ENCODE measurements at places on chromosomes 3 and 15. TPM values are rescaled to one million over a fixed set of nuclear protein-coding genes. Genes with fewer than 3 reads are reported as not detected.

GRCh38 chr3:58584690-58585004 is 7.5 kb upstream of the FAM107A start:
- H3K36me3 ChIP-seq = no peaks in the 10 kb centered on the region
- H3K27ac ChIP-seq = peak overlapping the region; percentile 77
- no peak for DNase-seq

- peaks cover 46% of the 10 kb centered on the region for H3K36me3 ChIP-seq
- no peaks in the 10 kb centered on the region for H3K4me1 ChIP-seq
- DNase-seq = no peak
Observed at GRCh38 chr3:171164067-171164465, 137.5 kb upstream of the SLC2A2 start.

- no peak overlapping the region for H3K4me3 ChIP-seq
- peaks cover 6% of the 10 kb centered on the region for H3K4me1 ChIP-seq
- no peak overlapping the region for H3K27ac ChIP-seq
Observed at GRCh38 chr3:127831723-127832172, 9.4 kb upstream of the MGLL start.

- H3K36me3 ChIP-seq = no peaks in the 10 kb centered on the region
- no peak overlapping the region for H3K27ac ChIP-seq
- no peaks in the 10 kb centered on the region for H3K27me3 ChIP-seq
- no peak for DNase-seq
- no peaks in the 10 kb centered on the region for H3K4me1 ChIP-seq
Observed at GRCh38 chr3:170914690-170915089, 6.3 kb upstream of the EIF5A2 start.

GRCh38 chr3:37770938-37771918 is 90.5 kb upstream of the CTDSPL start:
- H3K36me3 ChIP-seq = no peaks in the 10 kb centered on the region
- DNase-seq = peak; percentile 64
- H3K4me1 ChIP-seq = peaks cover 57% of the 10 kb centered on the region
- peak overlapping the region; percentile 65 for H3K27ac ChIP-seq

GRCh38 chr3:184739594-184740505 is 28.0 kb upstream of the MAGEF1 start:
- DNase-seq = no peak
- H3K27ac ChIP-seq = no peak overlapping the region
- H3K27me3 ChIP-seq = no peaks in the 10 kb centered on the region
- H3K36me3 ChIP-seq = no peaks in the 10 kb centered on the region
- H3K4me1 ChIP-seq = peaks cover 17% of the 10 kb centered on the region

Gene PIF1
- total RNA-seq = 1.6 TPM

DNA sequence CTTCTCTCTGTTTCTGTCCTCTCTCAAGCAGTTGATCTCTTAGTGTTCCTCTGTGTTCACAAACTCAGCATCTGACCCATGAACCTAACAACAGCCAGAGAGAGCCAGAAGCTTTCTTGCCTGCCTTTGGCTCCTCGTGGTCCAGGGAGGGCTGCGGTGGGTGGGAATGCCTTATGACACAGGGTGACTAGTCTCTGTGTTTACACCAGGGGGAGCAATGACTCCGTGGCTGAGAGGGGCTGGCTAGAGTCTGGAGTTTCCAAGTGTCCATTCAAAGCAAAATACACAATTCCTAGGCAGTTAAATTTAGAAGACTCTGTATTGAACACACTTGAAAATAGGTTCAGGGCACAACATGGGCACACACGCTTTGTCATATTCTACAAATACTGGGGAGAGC is 370.0 kb upstream of the FRG2C start:
- H3K36me3 ChIP-seq = no peaks in the 10 kb centered on the region
- no peaks in the 10 kb centered on the region for H3K27me3 ChIP-seq
- H3K4me1 ChIP-seq = peaks cover 17% of the 10 kb centered on the region
- DNase-seq = peak; percentile 62
- H3K4me3 ChIP-seq = no peak overlapping the region
- no peak overlapping the region for H3K27ac ChIP-seq

DNA sequence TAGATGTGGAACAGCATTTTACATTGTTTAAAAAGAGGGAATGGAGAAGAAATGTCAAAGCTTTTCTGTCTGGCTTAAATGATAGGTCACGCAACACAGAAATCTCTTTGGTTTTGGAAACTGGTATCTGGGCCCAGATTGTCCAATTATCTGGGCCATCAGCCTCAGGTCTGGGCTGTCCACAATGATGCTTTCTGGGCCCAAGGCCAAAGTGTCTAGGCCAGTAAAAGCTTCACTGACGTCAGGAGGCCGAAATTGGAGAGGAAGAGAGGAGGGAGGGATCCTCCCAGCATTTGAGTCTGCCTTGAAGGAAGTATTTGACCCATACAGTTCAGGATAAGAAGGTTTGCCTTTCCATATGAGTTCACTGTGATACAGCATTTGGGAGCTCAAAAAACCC is 60.7 kb upstream of the ALDH1A3 start:
- no peaks in the 10 kb centered on the region for H3K4me1 ChIP-seq
- no peaks in the 10 kb centered on the region for H3K27me3 ChIP-seq
- no peak overlapping the region for H3K4me3 ChIP-seq
- H3K27ac ChIP-seq = no peak overlapping the region

DNA sequence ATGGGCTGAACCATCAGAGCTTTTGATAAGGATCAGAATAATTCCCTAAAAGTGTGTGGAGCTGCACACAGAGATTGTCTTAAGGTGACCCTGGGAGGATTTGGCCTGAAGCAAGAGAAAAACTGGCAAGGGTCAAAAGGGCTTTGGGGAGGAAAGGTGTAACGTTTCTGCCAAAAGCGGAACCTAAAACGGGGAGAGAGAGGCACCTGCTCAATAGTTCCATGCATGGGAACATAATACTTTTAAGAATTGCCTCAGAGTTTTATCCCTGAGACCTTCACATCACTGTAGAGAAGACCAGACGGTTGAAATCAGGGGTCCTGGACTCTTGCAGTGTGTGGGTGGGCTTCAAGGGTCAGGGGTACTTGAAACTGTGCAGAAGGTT is 5.9 kb downstream of the ZNF710 start:
- no peak for DNase-seq
- peaks cover 39% of the 10 kb centered on the region for H3K4me1 ChIP-seq
- no peak overlapping the region for H3K27ac ChIP-seq
- no peak overlapping the region for H3K4me3 ChIP-seq

GRCh38 chr3:29639578-29640290 is 358.9 kb downstream of the RBMS3 start:
- H3K36me3 ChIP-seq = no peaks in the 10 kb centered on the region
- no peak for DNase-seq
- H3K4me1 ChIP-seq = no peaks in the 10 kb centered on the region

Gene SLCO2A1
- 3.5 TPM for total RNA-seq

Gene SERPINI2
- total RNA-seq = 1.3 TPM

Gene GP5
- total RNA-seq = not detected

Gene FEZF2
- total RNA-seq = not detected

GRCh38 chr15:75008629-75009326 is 13.4 kb downstream of the SCAMP5 start:
- peak overlapping the region; percentile 20 for H3K27ac ChIP-seq
- H3K27me3 ChIP-seq = no peaks in the 10 kb centered on the region
- H3K4me3 ChIP-seq = no peak overlapping the region
- DNase-seq = no peak
- H3K4me1 ChIP-seq = no peaks in the 10 kb centered on the region

Gene POC1A
- total RNA-seq = 3.8 TPM
